MG63 (cell line): ENCODE measurements at places on chromosomes 7 and 10. TPM values are rescaled to one million over a fixed set of nuclear protein-coding genes. Genes with fewer than 3 reads are reported as not detected.

GRCh38 chr10:13858709-13859108 lies 271.9 kb downstream of the PRPF18 start:
- DNase-seq, result no peak

DNA sequence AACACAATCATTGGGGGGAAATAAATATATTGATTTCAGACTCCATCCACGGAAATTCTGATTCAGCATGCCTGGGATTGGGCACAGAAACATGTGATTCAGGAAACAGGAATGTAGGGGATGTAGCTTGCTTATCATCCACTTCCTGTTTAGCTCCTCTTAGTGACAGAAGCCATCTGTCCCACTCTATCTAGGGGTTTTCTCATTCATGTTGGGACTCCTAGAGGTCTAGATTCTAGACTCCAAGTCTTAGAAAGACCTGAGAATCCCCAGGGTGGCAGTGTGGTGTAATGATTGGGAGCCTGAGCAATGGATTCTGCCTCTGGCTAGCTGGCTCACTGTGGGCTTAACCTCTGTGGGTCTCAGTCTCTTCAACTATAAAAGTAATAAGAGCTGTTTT lies 67.9 kb downstream of the CDK1 start:
- DNase-seq, result peak; percentile 23

GRCh38 chr7:142808461-142808801 lies 37.7 kb downstream of the PRSS2 start:
- no peak for DNase-seq

DNA sequence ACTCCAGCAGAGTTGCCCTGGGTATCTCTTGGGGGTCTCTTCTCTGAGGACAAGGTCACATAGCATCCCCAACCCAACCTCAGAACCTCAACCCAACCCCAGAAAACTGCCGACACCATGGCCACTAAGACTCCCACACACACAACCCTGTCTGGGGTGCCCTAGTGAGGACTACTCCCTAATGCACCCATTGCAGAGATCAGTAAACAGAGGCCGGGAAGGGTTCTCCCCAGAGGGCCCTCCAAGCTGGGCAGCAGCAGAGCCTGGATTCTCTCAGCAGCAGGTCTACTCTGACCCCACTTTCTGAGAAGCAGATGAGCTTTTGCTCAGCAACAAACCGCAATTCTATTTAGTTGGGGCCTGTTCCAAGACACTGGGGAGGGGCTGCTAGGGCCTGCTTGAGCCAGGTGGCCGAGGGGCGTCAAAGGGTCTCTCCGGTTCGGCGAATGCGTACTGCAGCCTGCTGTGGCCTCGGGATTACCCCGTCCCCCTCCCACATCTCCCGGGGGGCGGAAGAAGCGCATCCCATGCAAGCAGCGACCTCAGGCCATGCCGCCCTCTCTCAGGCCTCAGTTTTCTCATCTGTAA lies 828 bp downstream of the OGDHL start:
- DNase-seq, result no peak

DNA sequence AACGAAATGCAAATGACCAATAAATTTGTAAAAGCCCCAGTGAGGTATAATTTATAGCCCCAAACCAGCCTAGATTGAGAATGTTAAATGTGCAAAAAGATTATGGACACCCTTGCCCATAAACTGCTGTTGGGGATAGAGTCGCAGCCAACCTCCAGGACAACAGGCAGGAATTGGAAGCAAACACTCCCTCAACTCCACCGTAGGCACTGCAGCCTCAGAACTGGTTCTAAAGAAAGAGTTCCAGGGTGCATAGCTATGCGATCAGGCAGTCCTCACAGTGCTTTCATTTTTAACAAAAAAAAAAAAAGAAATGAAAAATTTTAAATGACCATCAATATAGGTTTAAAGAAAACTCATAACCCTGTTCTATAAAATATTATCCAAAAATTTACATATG lies 86.2 kb downstream of the CXCL12 start:
- no peak for DNase-seq

LMBR1 gene
- total RNA-seq, result 23.8 and 60.9 TPM in 2 replicates

LRRD1 gene
- not detected in 2 replicates for total RNA-seq

GRCh38 chr10:85430991-85431390 lies 935.6 kb downstream of the GRID1 start:
- DNase-seq, result no peak

DNA sequence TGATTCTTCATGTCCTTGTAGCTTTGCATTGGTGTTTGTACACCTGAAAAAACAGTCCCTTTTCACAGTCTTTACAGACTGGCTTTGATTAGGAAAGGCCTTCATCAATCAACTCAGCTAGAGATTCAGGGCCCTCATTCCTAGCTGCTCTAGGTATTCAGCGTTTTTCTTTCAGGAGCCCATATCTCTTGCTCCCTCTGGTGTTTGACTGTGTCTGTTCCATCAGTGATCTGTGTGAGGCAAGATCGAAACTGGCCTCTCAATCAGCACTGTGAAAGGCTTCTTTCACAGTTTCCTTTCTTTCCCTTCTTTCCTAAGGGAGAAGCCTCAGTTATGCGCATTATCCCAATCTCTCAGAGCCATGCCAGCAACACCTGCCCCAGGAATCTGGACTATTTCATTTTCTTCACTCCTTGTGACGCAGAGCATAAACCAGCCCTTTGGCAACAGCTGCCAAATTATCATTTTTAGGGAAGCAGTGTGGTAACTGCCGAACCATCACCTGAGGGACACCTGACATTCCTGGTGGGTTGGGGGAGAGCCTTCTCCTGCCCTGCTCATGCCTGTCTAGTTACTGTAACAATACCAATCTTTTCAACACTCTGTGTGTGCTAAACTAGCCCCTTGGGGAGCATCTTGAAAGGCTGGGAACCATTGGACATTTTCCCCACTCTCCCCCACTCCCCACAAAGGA lies 75.7 kb upstream of the CCDC71L start:
- DNase-seq, result no peak

DNA sequence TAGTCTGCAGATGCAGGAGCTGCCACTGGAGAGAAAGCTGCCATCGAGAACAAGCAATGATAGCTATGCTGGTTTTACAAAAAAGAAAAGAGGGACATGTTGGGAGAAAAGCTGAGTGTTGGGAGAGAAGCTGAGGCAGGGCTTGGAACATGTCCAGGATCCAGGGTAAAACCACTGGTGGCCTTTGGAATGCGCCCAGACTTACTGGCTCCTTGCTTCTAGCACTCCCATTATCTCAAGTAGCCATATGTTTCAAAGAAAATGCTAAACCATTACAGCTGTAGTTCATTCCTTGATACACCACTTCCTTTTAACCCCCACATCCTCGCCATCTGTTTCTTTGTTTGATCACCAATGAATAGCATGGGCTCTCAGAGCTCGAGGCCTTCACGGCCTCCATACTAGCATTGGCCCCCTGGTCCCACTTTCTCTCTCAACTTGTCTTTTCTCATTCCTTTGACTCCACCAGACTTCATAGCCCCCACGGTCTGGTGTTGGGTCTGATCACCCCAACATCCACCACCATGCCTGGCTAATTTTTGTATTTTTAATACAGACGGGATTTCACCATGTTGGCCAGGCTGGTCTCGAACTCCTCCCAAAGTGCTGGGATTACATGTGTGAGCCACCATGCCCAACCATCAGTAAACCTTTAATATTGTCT lies 23.8 kb upstream of the PLAC9 start:
- no peak for DNase-seq

SLC18A3 gene
- total RNA-seq, result not detected in 2 replicates

TRPV5 gene
- total RNA-seq, result not detected in 2 replicates

- DNase-seq, result no peak
Measured at GRCh38 chr7:155122831-155123230, 52.7 kb downstream of the HTR5A start.

SPAM1 gene
- total RNA-seq, result not detected in 2 replicates

PNLIPRP3 gene
- not detected in 2 replicates for total RNA-seq

DNA sequence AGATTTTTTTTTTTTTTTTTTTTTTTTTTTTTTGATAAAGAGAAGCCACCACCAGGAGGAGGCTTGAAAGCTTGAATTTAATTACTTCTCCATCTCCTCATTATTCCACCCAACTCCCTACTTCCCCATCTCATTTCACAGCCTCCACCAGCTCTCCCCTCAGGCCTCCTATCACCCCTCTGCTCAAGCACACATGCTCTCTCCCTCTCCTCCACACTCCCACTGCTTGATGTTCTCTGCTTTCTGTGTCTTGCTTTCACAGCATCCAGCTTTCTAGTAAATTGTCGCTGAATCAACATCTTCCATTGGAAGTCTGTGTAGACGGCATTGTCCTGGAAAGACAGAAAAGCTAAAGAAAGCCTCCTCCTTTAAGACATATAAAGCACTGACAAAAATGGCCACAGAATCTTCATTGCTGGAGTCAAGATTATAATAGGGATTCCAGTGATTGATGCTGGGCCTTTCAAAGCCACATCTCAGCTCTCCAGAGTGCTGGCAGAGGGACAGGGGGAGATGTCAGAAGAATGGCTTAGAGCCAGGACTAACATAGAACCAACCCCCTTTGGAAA lies 58.3 kb downstream of the DOCK4 start:
- no peak for DNase-seq

- DNase-seq, result no peak
Measured at GRCh38 chr7:3089493-3089892, 45.8 kb upstream of the CARD11 start.

GRCh38 chr10:31623947-31624346 lies 304.7 kb downstream of the ARHGAP12 start:
- DNase-seq, result no peak

GRCh38 chr7:70696201-70696754 lies 435.7 kb upstream of the GALNT17 start:
- DNase-seq, result no peak

GPER1 gene
- 2.2 and 2.8 TPM in 2 replicates for total RNA-seq

DNA sequence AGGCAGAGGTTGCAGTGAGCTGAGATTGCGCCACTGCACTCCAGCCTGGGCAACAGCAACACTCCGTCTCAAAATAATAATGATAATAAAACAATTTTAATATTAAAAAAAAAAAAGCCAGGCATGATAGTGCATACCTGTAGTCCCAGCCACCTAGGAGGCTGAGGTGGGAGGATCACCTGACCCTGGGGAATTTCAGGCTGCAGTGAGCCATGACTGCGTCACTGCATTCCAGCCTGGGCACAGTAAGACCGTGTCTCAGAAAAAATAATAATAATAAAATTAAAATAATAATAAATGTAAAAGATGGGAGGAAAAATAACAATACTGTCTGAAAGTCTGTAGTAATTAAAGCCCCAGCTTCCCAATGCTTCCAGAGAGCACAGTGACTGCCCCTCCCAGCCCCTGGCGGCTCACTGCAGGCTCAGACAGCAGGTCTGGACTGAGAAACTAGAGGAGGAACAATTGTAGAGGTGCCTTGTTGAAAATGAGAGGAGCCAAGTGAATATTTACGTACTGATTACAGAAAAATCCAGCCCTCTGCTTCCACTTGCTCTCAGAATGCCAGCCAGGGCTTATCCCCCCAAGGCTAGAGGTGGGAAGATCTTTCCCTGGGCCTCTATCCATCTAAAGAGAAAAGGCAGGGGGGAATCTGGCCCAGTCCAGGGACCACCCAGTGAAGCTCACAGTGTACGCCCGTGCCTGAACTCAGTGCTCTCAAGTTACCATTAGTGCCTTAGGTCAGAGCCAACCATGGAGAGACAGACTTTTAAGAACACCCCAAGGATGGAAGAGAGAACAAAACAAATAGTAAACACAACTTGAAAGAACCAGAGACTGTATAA lies 112.8 kb downstream of the PARD3 start:
- DNase-seq, result no peak

DNA sequence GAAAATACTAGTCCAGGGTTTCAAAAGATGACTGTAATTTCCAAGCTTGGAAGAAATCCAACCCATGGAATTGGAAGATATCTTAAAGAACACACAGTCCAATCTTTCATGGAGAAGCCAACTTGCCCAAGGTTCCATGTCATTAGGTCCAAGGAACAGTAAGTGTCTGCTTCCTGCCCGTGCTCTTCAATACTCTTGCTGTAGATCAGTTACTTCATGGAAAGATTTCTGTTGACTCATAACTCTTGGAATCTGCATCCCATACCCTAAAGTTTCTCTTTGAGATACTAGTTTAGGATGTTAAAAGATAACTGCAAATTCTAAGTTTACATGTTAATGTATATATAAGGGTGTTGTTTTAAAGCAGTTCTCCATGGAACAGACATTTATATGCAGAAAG lies 127.9 kb upstream of the SLC13A1 start:
- DNase-seq, result no peak

CYP3A5 gene
- not detected in 2 replicates for total RNA-seq

DNA sequence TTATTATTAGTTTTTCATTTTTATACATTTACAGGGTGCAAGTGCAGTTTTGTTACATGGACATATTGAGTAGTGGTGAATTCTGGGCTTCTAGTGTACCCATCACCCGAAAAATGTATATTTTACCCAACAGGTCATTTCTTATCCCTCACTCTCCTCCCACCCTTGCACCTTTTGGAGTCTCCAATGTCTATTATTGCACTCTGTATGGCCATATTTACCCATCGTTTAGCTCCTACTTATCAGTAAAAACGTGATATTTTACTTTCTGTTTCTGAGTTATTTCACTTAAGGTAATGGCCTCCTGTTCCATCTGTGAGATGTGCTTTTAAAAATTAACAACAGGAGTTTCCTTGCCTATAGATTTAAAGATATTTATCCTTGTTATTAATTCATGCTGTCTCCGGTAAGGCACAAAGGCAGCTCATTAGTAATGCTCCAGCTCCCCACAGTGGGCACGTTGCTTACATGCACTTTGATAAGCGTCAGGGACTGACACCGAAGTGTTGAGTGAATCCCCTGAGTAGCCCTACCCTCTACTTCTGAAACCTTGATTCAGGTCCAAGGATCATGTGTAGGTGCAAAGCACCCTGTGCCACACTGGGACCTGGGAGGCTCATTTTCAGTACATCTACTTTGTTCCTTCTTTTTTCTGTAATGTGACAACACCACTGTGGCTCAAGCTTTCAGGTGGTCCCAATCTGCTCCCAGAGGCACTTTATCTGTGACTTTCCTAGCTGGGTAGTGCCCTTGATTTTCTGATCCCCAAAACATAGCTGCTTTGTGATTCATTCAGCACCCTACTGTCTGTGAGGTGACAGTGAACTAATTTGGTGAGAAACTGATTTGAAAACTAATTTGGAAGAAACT lies 27.3 kb downstream of the HYAL4 start:
- DNase-seq, result peak; percentile 23

DNA sequence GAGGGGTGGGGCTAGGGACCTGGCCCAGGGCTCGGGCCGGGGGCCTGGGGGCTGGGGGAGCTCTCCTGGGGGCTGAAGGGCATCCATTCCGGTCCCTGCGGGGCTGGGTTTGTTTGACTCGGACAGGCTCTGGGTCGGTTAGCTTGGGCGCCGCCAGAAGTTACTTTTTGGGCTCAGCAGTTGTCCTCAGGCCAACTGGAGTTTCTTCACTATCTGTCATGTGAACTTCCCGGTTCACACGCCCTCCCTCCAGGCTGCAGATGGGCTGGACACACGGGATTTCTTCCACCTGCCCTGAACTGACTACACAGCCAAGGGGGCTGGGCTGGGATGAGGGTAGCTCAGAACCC lies 3.8 kb downstream of the SLC4A2 start:
- DNase-seq, result no peak

GRCh38 chr10:79176949-79177602 lies 108.3 kb downstream of the ZMIZ1 start:
- DNase-seq, result no peak

DNA sequence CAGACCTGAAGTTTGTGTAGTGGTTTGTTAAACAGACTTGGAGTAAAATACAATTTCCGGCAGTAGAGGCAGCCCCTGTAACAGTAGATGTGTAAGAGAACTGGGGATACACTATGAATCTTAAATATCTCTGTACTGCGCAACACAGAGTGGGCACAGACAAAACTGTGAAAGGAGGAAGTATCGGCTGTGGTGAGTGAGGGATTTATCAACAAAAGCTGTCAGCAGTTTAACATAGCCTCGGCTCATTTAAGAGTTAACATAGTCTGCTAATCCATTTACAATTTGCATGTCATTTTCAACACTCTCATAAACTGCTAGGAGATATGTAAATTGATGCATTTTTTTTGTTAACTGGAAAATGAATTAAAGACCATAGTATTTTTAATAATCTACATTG lies 225.2 kb downstream of the ZWINT start:
- no peak for DNase-seq
